ENCODE measurements at places on chromosomes 12 and 14. TPM values are rescaled to one million over a fixed set of nuclear protein-coding genes. Genes with fewer than 3 reads are reported as not detected.

C12orf42 gene
- not detected for total RNA-seq

AQP2 gene
- total RNA-seq: not detected

ZNF839 gene
- total RNA-seq: 8.7 TPM

- DNase-seq: no peak
These were observed 108.6 kb upstream of the PDE3A start for GRCh38 chr12:20259786-20260185.

- no peak for DNase-seq
These were observed 27.9 kb downstream of the BAZ2A start for GRCh38 chr12:56602239-56602638.

- no peak for DNase-seq
These were observed 13.2 kb downstream of the RTN1 start for GRCh38 chr14:59857328-59857727.

DNA sequence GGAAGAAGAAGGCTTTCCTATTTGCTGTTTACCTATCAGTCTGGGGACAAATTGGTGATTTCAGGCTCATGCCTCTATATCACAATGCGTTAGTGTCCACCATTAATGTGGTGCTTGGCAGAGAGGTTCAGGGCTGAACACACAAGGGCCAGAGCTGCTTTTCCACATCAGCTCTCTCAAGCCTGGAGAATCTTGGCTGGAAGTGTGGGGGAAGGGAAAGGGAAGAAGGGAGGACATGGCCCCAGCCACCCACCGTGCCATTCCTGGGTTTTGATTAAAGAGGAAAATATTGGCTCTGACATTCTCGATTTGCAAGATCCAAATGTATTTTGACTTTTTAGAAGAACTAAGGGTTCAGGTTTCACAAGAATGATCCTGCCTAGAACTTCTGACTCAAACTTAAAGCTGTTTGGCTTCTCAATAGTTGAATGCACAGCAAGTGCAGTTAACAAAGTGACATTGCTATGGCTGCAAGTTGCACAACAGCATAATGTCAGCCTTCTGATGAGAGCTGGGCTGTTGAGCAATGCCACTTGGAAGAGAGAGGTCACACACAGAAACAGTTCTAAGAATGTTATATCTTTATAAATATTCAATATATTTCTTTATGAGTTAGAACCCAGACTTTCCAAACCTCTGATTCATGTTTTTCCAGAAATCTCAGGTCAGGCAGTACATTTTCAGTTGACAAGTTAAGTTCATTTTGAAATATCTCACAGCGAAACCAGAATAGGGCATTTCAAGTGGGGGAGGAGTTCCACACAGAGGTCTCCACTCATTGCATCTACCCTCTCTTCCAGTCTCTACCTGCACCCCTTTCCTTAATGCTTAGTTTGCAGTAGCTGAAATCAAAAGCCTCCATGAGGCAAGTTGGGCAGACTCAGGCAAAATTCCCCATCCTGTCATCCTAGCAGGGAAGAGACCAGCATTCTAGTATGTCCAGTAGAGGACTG lies 25.3 kb downstream of the IGF1 start:
- DNase-seq: peak; percentile 83

DNA sequence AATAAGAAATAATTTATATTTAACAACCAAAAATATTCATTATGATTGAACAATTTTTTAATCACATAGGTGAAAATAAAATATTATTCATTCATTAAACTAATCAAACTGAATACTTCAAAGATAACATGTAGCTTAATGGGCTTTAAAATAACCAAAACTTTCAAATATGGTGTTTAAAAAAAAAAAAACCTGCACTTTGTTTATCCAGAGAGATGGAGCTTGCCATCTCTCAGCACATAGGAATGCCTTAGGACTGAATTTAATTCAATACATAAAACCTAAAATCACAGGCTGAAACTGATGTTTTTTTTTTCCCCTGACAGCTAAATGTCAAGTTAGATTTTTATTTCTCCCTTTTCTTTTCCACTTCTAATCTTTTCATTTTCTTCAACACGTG lies 14.4 kb upstream of the CCER1 start:
- DNase-seq: no peak
